ENCODE measurements at places on chromosomes 1 and 21. TPM values are rescaled to one million over a fixed set of nuclear protein-coding genes. Genes with fewer than 3 reads are reported as not detected.

FCAMR gene
- not detected for polyA plus RNA-seq

SAMD11 gene
- not detected for polyA plus RNA-seq

DNASE2B gene
- polyA plus RNA-seq = not detected

NHLH1 gene
- 0.10 TPM for polyA plus RNA-seq

YBEY gene
- 10.4 TPM for polyA plus RNA-seq

RBM11 gene
- 0.71 TPM for polyA plus RNA-seq

TMEM54 gene
- 158 TPM for polyA plus RNA-seq

ARMH1 gene
- 0.51 TPM for polyA plus RNA-seq

LORICRIN gene
- polyA plus RNA-seq = not detected

PRRX1 gene
- 0.18 TPM for polyA plus RNA-seq

EFNA3 gene
- polyA plus RNA-seq = 3.7 TPM

SEMA4A gene
- 6.7 TPM for polyA plus RNA-seq

HSD3B1 gene
- polyA plus RNA-seq = 0.07 TPM

FAM167B gene
- 0.10 TPM for polyA plus RNA-seq

OR2L2 gene
- polyA plus RNA-seq = not detected

AGMAT gene
- polyA plus RNA-seq = 0.50 TPM

OR2L13 gene
- polyA plus RNA-seq = not detected

LINGO4 gene
- not detected for polyA plus RNA-seq

CMPK1 gene
- polyA plus RNA-seq = 28.6 TPM

CFAP141 gene
- not detected for polyA plus RNA-seq

RC3H1 gene
- 12.6 TPM for polyA plus RNA-seq

WNT4 gene
- polyA plus RNA-seq = 0.11 TPM

TATDN3 gene
- 9.2 TPM for polyA plus RNA-seq

TSACC gene
- polyA plus RNA-seq = 1.1 TPM

RHD gene
- polyA plus RNA-seq = not detected

CRP gene
- not detected for polyA plus RNA-seq

ABCG1 gene
- polyA plus RNA-seq = 2.7 TPM

OR2T11 gene
- not detected for polyA plus RNA-seq

AJAP1 gene
- polyA plus RNA-seq = 3.0 TPM

TMEM81 gene
- 1.9 TPM for polyA plus RNA-seq

LAD1 gene
- 71.7 TPM for polyA plus RNA-seq

ACP6 gene
- polyA plus RNA-seq = 4.6 TPM

ADGRL2 gene
- 27.1 TPM for polyA plus RNA-seq

DOCK7 gene
- 25.9 TPM for polyA plus RNA-seq

SIM2 gene
- not detected for polyA plus RNA-seq

CCDC185 gene
- not detected for polyA plus RNA-seq

OPRD1 gene
- not detected for polyA plus RNA-seq

IVL gene
- polyA plus RNA-seq = 21.5 TPM

IFI44 gene
- 1.2 TPM for polyA plus RNA-seq

PCBP3 gene
- polyA plus RNA-seq = 0.05 TPM

HEATR1 gene
- polyA plus RNA-seq = 13.5 TPM

CHIA gene
- not detected for polyA plus RNA-seq

FMO2 gene
- polyA plus RNA-seq = not detected

CGN gene
- polyA plus RNA-seq = 1.1 TPM

HSPA13 gene
- 10.8 TPM for polyA plus RNA-seq

SPATA17 gene
- 0.23 TPM for polyA plus RNA-seq

MROH7 gene
- not detected for polyA plus RNA-seq

DIPK1A gene
- polyA plus RNA-seq = 15.5 TPM

PSRC1 gene
- 25.7 TPM for polyA plus RNA-seq

CHI3L2 gene
- 0.58 TPM for polyA plus RNA-seq

All from mammary epithelial cell (primary cell).